PC-3 (cell line): ENCODE measurements at places on chromosomes 5 and 9.

DNA sequence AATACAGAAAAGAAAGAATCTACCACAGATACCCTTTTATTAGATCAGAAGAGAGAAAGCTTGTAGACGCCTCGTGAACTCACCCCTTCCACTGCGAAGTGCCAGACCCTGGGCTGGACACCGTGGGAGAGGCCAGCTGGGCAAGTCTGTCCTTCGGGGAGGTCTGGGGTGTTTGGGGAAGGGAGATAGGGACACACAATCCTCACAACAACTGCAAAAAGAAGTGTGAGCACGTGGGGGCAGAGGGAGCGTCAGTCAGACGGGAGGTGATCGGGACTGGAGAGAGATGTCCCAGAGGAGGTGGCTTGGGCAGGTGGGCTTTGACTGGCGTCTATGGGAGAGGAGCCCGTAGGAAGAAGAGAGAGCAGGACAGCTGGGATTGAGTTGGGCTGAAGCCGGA lies 27.3 kb upstream of the GRHPR start:
- no peak for DNase-seq

GRCh38 chr5:59656351-59657254 lies 236.9 kb downstream of the PDE4D start:
- DNase-seq, result peak; percentile 15

GRCh38 chr5:10632110-10632761 lies 68.4 kb downstream of the ANKRD33B start:
- DNase-seq, result no peak

GRCh38 chr5:64312491-64312890 lies 146.8 kb downstream of the RNF180 start:
- no peak for DNase-seq

- DNase-seq, result no peak
Measured at GRCh38 chr9:92550765-92551164, 15.0 kb upstream of the ECM2 start.

DNA sequence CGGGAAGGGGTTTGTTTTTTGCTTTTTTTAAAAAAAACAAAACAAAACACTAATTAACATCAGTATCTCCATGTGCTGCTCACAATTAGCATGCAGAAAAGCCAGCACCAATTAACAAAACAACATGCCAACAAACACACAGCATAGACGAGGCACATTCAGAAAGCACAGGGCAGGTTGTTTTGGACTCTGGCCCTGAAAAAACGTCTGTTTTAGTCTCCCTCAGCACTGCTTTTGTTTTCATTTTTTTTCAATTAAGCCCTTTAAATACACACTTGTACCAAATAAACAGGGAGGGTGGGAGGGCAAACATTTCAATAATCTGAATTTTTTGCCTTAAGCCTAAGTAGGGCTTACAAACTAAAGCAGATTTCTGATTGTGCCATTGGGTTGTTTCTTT lies 309.6 kb downstream of the DTWD2 start:
- no peak for DNase-seq
